ENCODE measurements at places on chromosomes 12 and 14.
A peak's percentile ranks its signal among the peaks of the same experiment; 100 is the strongest.

DNA sequence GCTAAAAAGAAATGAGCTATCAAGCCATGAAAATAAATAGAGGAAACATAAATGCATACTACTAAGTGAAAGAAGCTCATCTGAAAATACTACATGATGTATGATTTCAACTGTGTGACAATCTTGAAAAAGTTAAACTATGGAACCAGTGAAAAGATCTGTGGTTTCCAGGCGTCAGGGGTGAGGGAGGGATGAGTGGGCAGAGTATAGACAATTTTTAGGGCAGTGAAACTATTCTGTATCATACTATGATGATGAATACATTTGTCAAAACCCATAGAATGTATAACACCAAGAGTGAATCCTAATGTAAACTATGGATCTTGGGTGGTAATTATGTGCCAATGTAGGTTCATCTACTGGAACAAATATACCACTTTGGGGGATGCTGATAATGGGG is 21.3 kb downstream of the SPX start:
- H3K36me3 ChIP-seq: no peaks in the 10 kb centered on the region
- no peaks in the 10 kb centered on the region for H3K27me3 ChIP-seq
- no peak overlapping the region for H3K4me3 ChIP-seq
- no peak for DNase-seq
- no peaks in the 10 kb centered on the region for H3K4me1 ChIP-seq

DNA sequence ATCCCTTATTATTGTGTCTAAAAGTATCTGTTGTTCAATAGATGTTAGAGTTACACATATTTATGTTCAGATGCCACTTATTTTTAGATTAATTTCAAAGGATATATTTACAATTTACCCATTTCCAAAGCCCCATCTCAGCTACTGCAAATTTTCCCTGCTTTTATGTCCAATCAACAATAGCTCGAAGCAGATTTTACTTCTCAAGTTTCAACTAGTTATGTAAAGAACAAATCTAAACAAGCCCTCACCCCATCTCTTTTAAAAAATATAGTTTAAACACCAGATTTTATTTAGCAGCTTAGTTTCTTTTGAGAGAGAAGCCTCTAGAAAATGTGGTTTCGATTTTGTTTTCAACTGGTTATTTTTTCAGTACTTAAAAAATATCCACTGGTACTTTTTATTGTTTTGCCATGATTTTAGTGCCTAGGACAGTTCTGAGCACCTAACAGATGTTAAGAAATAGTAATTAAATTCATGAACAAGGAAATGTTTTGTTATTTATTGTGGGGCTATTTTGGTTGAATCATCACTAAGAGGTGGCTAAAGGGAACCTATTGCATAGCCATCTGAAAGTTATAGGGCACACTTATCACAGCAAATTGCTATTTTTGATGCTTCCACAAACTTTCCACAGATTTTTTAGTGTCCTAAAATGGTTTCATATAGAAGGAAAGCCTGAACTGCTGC is 96.2 kb upstream of the BMP4 start:
- H3K27ac ChIP-seq: no peak overlapping the region
- no peak for DNase-seq
- H3K27me3 ChIP-seq: peaks cover 2% of the 10 kb centered on the region
- no peak overlapping the region for H3K4me3 ChIP-seq

- H3K4me1 ChIP-seq: no peaks in the 10 kb centered on the region
- H3K4me3 ChIP-seq: no peak overlapping the region
- no peak overlapping the region for H3K27ac ChIP-seq
- peaks cover 12% of the 10 kb centered on the region for H3K36me3 ChIP-seq
- DNase-seq: no peak
Observed at GRCh38 chr12:125981610-125982253, 916.5 kb downstream of the AACS start.

GRCh38 chr12:3252450-3252891 is 175.3 kb downstream of the TSPAN9 start:
- H3K4me3 ChIP-seq: peak overlapping the region; percentile 44
- H3K27ac ChIP-seq: peak overlapping the region; percentile 67

DNA sequence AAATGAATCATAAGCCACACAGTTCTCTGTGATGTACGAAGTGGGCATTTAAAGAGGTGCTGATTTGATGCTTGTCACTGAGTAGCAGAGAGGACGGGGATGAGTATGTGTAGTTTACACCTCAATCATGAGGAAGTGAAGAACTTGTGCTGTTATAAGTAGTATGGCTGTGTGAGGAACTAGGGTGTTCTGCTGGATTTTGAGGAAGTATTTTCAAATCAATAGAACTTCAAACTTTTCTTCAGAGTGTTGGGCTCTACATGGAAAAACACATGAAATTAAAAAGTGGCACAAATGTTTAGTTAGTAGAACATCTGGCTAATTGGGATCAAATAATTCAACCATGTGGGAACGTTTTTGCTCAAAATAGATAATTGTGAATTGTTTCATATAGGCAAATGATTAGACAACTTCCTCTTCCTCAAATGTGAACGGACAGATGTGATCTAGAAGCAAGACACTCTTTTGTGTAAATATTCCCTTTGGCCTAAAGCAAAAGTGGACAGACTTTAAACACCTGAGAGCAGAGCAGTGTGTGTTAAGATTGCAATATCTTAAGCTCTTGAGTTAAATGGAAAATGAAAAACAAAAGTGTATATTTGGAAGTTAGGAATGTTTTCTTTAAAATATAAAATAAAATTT is 168.5 kb downstream of the NAV3 start:
- H3K4me3 ChIP-seq: no peak overlapping the region
- H3K27me3 ChIP-seq: no peaks in the 10 kb centered on the region
- no peak for DNase-seq
- H3K4me1 ChIP-seq: no peaks in the 10 kb centered on the region

DNA sequence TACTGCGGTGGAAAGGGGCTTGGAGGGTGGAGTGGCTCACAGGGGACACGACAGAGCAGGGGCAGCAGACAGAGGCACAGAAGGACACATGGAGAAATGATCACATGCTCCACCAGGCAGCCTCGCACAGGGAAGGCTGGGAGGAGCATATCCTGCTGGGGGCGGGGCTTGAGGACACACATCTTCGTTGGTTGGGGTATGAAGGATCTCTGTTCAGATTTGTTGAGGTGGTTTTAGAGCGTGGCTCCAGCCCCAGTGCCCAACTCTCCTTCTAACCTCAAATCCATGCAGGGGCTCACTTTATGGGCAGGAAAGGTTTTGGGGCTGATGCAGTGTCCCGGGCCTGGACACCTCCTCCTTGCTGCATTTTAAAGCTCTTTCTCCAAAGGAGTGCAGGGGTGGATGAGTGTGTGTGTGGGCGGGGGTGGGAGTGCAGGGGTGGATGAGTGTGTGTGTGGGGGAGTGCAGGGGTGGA is 733 bp upstream of the P3H3 start:
- H3K4me3 ChIP-seq: peak overlapping the region; percentile 76
- H3K36me3 ChIP-seq: peaks cover 11% of the 10 kb centered on the region
- peaks cover 43% of the 10 kb centered on the region for H3K4me1 ChIP-seq
- H3K27me3 ChIP-seq: peaks cover 36% of the 10 kb centered on the region

DNA sequence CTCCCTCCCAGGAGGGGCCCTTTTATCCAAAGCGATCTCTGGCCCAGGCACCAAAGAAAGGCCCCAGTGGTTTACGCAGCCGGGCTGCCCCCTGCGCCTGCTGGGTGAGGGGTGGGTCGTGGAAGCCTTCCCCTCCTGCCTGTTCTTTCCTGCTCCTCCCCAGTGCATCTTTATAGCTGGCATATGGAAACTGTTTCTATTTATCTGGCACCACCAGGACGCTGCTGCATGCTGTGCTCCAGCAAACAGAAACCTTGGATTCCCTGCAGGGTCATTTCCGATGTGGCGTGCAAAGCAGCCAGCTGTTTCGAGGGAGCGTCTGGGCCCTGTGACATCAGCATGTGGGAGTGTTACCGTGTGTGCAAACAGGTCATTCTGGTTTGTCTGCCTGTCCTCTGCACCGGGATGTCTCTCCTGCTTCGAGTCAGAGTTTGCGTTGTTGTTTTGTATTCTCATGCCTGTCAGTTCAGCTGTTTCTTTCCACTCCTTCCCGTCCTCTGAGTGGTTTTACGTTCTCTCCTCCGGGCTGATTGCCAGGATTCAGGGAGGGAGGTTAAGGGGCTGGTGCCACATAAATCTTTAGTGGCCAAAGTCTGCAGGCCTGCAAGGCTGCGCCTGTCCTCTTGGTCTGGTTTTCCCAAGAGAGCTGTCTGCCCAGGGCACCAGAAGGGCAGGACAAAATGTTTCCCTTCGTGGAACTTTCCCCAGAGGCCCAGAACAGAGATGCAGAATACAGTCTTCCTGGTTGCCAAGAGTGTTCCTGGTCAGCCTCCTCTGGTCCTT is 24.6 kb downstream of the TPCN1 start:
- peak overlapping the region; percentile 58 for H3K4me3 ChIP-seq
- no peaks in the 10 kb centered on the region for H3K36me3 ChIP-seq
- DNase-seq: peak; percentile 57
- peak overlapping the region; percentile 70 for H3K27ac ChIP-seq
- H3K27me3 ChIP-seq: peaks cover 16% of the 10 kb centered on the region

- H3K4me3 ChIP-seq: no peak overlapping the region
- H3K36me3 ChIP-seq: no peaks in the 10 kb centered on the region
- H3K27ac ChIP-seq: no peak overlapping the region
- no peak for DNase-seq
- H3K4me1 ChIP-seq: no peaks in the 10 kb centered on the region
- H3K27me3 ChIP-seq: peaks cover 7% of the 10 kb centered on the region
Observed at GRCh38 chr12:113049976-113050742, 6.4 kb upstream of the DTX1 start.

- H3K36me3 ChIP-seq: no peaks in the 10 kb centered on the region
- H3K27ac ChIP-seq: no peak overlapping the region
- no peak overlapping the region for H3K4me3 ChIP-seq
- no peaks in the 10 kb centered on the region for H3K27me3 ChIP-seq
Observed at GRCh38 chr12:93087840-93088610, 158.9 kb upstream of the EEA1 start.

DNA sequence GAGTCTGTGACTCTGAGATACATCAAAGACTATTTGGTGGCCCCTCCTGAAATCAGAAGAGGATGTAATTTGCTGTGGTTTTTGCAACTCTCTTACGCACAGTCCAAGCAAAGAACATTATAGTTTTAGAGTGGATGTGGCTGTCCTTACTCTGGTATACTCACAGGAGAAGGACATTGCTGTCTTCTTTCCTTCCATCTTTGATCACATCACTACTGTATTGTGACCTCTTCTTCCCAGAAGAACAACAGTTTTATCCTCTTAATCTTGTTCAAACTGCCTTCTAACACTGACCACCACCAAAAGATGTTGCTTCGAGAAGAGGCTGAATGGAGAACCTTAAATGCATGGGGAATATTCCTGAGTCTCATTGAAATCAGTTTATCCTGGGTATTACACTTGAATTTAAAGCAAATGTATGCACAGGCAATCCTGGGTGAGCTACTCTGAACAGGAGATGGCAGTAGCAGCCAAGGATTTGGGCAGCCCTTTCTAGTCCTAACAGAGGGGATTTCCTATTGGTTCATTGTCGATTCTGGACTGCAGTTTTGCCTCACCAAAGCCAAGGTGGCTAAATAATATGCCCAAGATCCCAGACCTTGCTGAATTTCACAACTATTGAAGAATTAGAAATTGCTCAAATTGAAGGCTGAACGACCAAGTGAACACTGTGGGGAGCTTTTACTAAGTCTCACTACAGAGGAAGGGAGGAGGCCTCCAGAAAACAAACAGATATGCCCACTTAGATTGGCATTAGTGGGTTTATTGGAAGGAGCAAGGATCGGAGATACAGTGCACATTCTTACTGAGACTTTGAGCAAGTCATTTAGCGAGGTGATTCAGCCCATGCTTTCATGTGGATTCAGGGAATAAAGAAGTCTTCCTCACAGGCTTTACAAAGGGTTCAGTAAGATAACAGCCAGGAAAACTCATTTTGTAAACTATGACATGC is 282.8 kb downstream of the PAWR start:
- peak; percentile 26 for DNase-seq
- H3K4me1 ChIP-seq: peaks cover 5% of the 10 kb centered on the region
- H3K27ac ChIP-seq: no peak overlapping the region
- no peaks in the 10 kb centered on the region for H3K36me3 ChIP-seq

DNA sequence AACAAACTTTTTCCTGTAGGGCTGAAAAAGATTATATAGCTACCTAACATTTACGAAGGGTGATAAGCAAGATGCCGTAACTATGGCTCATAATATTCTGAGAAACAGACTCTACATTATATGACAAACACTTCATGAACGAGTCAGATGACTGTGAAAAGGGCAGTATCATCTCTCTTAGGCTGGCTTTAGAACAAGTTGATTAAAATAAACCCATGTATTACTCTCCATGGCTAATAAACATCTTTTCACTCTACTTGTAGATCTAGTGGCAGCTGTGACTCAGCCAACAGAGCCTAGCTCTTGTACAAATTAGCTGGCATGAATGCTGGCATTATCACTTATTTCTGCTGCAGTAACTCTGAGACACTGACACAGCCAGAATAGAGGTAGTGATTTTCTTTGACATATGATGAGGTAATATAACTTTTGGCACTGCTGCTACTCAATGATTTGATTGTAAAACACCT is 47.1 kb downstream of the SLC2A13 start:
- no peaks in the 10 kb centered on the region for H3K4me1 ChIP-seq
- no peaks in the 10 kb centered on the region for H3K36me3 ChIP-seq
- no peak overlapping the region for H3K4me3 ChIP-seq
- H3K27ac ChIP-seq: no peak overlapping the region
- H3K27me3 ChIP-seq: no peaks in the 10 kb centered on the region
- no peak for DNase-seq

DNA sequence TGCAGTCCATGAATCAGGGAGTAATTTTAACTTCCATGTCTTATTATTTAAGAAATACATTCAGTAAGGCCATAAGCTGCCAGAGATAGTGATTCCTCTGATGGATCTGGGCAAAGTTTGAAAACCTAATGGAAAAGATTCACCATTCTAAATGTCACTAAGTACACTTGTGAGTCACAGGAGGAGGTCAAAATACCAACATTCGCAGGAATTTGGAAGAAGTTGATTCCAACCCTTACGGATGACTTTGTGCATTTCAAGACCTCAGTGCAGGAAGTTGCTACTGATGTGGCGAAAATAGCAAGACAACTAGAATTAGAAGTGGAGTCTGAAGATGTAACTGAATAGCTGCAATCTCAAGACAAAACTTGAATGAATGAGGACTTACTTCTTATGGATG is 69.8 kb downstream of the OSBPL8 start:
- no peak overlapping the region for H3K27ac ChIP-seq
- no peak overlapping the region for H3K4me3 ChIP-seq
- DNase-seq: no peak

GRCh38 chr12:124475295-124476010 is 92.0 kb downstream of the NCOR2 start:
- H3K27me3 ChIP-seq: peaks cover 12% of the 10 kb centered on the region
- peaks cover 22% of the 10 kb centered on the region for H3K4me1 ChIP-seq
- peaks cover 28% of the 10 kb centered on the region for H3K36me3 ChIP-seq
- no peak overlapping the region for H3K27ac ChIP-seq

DNA sequence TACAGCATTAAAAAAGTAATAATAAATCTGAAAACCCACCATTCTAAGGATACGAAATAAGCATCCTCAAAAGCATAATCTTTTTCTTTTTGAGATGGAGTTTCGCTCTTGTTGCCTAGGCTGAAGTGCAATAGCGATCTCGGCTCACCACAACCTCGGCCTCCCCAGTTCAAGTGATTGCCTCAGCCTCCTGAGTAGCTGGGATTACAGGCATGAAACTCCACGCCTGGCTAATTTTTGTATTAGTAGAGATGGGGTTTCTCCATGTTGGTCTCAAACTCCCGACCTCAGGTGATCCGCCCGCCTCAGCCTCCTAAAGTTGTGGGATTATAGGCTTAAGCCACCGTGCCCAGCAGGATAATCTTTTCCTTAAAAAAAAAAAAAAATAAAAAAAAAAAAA is 4.3 kb downstream of the CCNT1 start:
- no peak overlapping the region for H3K4me3 ChIP-seq
- no peaks in the 10 kb centered on the region for H3K36me3 ChIP-seq
- no peak overlapping the region for H3K27ac ChIP-seq
- H3K27me3 ChIP-seq: peaks cover 7% of the 10 kb centered on the region
